SK-MEL-5 (cell line): ENCODE measurements at places on chromosomes 11 and 22. TPM values are rescaled to one million over a fixed set of nuclear protein-coding genes. Genes with fewer than 3 reads are reported as not detected.

The KCNQ1OT1 gene
- 0.48 and 0.56 TPM in 2 replicates for total RNA-seq

The TBX10 gene
- total RNA-seq, result not detected in 2 replicates

The FBLN1 gene
- total RNA-seq, result 9.7 and 10.1 TPM in 2 replicates

The CD3E gene
- total RNA-seq, result not detected in 2 replicates

The ACR gene
- not detected in 2 replicates for total RNA-seq

The NUP98 gene
- 102 and 107 TPM in 2 replicates for total RNA-seq

The HOATZ gene
- not detected in 2 replicates for total RNA-seq

The TBX1 gene
- 0.08 TPM in 1 of 2 replicates, not detected in the other for total RNA-seq

The TRIM22 gene
- 3.9 TPM in 2 replicates for total RNA-seq

The OR2AG1 gene
- not detected in 2 replicates for total RNA-seq

The CEP164 gene
- 20.5 and 22.9 TPM in 2 replicates for total RNA-seq

The UPB1 gene
- not detected in 2 replicates for total RNA-seq

The SLC22A9 gene
- not detected in 2 replicates for total RNA-seq

The GRAP2 gene
- 0.67 and 2.2 TPM in 2 replicates for total RNA-seq

The PRRG4 gene
- total RNA-seq, result 0.18 and 0.29 TPM in 2 replicates
